ENCODE measurements at places on chromosomes 5 and 9.

DNA sequence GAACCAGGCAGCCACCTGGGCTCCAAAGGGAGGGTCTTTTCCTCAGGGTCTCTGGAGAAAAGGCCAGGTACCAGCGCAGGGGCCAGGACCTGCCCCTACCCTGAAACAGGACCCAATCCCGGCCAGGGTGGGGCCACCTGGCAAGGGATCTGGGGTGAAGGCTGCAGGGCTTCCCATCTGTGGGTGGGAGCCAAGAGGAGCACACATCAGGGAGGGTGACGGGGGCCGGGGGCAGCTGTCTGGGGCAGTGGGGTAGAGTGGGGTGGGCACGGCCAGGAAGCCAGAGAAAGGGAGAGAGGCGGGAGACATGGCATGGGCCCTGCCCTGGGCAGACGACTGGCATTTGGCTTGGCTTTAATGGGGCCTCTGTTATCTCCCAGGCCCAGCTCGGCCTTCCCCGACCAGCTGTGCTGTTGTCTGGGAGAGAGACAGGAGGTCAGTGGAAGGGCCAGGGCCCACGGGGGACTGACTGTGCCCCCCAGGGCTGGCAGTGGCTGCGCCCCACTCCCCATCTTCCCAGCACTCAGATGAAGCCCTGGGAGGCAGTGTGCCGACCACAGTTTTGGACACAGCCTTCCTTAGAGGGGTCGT, 57.2 kb upstream of the RNF130 start:
- no peak for DNase-seq

DNA sequence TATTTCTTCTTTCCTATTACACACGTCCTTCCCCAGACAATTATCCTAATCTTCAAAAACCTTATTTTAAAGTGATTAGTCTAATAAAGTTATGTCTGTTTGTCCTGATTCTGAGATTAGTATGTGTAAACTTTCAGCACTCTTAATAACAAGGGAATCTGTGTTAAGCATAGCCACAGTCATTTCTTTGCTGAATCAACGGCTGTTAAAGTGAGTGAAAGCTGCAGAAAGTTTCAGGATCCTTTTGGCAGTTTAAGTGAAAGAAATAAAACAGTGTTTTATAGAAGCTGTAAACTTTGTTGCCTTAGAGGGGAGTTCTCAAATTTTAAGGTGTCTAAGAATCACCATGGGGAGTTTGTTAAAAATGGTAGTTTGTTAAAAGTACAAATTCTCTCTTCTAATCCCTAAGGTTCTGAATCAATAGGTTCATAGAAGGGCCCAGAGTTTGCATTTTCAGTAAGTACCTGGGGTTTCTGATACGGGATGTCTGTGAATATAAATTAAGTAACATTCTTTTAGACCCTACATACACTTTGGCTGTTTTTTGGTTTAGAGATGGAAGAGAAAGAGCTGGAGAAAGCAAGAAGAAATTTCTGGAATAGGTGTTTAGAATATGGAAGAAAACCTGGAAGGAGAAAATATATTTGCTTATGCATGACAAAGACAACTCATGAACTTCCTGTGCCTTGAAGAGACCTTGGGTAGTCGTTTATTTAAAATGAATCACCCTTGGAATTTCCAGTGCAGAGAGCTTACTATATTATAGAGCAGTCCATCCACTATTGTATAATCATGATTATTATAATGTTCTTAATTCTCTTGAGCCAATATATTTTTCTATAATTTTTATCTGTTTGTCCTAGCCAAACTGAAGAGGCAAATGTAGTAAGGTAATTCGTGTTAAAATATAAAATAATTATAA, 45.7 kb downstream of the SCAMP1 start:
- peak; percentile 85 for DNase-seq

DNA sequence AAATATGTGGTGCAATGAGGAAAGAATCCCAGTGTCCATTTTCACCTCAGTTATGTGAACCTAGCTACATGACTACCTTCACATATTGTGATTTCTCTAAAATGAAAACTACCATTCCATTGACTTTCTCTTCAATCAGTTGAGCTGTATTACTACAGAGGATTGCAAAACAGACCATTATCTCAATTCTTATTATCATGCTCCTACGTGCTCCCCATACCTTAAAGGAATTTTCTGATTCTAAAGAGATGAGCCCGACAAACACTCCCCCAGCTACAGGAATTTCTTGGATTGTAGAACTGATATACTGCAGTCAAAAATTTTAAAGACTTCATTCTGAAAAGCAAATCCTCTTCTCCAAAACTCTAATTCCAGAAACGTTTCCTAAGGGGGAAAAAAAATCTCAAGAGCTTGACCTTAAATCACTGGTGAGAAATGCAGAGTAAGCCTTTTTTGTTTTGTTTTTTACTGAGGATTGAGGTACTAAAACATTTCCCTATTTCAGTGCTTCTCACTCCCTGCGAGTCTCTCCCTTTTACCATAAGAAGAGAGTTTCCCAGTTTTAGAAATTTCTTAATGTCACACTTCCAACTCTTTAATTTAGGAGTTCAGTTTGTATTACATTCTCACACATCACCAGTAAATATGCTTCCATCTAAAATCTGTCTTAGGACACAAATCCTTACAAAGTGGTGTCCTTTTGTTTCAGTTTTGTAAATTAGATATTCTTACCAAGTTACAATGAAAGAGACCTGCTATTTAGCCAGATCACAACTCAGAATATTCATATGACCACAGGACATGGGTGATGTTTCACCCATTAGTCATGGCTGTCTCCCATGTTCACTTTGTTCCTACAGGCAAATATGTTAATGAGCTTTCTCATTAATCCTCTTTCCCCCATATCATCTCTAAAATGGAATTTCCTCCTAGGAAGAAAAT, 203.8 kb downstream of the TSSK1B start:
- peak; percentile 72 for DNase-seq

DNA sequence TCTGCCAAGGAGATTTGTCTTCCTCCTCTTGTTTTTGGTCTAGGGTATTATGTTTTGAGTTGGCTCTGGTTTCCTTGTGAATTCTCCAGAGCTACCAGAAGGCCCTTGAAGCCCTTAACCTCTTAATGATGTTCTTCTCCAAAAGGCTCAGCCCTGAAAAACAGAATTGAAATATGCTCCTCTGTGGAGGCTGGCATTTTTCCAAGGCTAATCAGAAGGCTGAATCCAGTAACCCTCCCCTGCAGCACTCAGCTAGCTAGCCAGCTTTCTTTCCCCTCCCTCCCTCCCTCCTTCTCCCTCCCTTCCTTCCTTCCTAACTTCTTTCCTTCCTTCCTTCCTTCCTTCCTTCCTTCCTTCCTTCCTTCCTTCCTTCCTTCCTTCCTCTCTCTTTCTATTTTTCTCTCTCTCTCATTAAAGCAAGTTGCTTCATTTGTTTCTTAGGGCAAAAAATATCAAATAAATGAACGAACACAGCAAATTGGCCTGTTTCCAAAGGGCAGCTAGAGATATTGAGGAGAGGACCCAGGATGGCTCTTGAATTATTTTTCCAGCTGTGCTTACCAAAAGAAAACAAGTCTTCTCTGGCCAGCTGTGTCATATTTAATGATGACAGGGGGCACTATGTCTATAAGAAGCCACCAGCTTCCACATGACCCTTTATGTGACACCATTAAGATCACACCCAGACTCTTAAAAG, 38.7 kb downstream of the JAKMIP2 start:
- DNase-seq = no peak

- DNase-seq = no peak
Measured at GRCh38 chr5:56918054-56918453, 8.7 kb downstream of the SETD9 start.

- DNase-seq = peak; percentile 55
Measured at GRCh38 chr5:92945605-92946097, 635.4 kb downstream of the NR2F1-AS1 start.

DNA sequence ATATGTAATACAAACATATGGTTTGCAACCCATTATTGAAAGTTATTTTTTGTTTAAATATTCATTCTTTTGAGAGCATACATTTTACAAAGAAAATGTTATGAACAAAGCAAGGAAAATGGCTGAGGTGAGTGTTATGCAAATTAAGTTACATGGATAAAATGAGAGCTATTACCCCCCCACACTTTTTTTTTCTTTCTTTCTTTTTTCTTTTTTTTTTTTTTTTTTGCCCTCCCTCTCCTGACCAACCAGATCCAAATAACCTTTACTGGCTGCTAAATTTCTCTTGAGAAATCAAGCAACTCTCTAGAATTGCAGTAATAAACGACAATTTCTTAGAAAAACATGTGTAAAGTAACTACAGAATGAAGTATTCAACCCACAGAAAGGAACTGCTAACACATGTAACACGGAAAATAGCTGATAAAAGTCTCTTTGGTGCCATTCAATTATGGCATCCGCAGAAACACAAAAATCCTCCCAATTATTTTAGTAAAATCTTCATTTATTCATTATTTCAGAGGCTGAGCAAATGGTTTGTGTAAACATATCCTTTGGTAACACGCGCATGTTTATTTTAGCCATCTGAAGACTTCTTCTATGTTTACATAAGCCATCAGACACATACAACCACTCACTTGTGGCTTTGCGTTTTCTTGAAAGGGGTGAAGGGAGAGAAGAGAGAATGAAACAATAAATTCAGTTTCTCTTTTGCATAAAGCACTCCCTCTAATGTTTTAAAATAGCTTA, 216.1 kb downstream of the NFIB start:
- no peak for DNase-seq

DNA sequence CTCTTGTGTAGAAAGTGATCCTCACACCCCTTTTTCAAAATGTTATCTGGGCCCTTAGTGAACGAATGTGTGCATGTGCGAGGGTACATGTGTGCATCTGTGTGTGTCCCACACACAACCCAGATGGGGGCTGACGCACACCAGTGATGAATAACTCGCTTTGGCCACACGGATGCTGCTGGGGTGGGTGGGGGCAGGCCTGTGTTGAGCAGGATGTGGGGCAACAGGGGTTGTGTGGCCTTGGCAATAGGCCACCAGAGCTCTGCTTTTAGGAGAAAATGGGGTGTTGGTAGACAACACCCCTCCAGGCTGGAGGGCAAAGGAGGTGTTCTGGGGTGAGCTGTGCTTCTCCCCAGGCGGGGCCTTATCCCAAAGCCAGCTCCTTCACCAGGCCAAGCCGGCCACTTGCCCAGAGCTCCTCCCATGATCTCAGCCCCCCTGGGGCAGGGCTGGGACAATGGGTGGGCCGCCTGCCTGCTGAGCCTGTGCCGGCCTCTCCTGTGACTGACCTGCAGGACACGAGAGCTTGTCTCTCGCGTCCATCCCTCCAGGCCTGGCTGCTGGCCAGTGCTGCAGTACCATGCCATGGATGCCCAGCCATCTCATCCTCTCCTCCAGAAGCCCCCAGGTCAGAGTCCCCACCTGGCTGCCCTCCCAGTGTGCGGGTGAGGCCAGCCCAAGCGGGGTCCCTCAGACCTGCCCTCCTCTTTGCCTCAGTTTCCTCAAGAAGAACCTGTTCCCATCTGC, 1.7 kb downstream of the DBN1 start:
- no peak for DNase-seq

- DNase-seq = no peak
Measured at GRCh38 chr5:180113660-180114303, 42.2 kb upstream of the RNF130 start.

- DNase-seq = no peak
Measured at GRCh38 chr5:5887833-5888232, 465.4 kb downstream of the ICE1 start.

DNA sequence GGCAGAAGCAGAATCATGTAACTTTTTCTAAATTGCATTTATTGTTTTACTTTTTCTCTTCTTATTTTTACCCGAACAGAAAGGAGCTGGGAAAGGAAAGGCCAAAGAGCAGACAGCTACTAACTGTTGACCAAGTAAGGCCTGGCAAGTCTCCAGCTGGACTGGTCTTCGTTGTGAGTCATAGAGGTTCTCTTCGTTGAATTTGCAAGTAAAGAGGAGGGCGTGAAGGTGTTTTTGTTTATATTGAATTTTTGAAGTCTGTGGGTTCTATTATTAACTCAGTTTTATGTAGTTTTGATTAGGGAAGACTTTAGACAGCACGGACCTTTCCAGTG, 416.5 kb upstream of the CCNH start:
- no peak for DNase-seq

DNA sequence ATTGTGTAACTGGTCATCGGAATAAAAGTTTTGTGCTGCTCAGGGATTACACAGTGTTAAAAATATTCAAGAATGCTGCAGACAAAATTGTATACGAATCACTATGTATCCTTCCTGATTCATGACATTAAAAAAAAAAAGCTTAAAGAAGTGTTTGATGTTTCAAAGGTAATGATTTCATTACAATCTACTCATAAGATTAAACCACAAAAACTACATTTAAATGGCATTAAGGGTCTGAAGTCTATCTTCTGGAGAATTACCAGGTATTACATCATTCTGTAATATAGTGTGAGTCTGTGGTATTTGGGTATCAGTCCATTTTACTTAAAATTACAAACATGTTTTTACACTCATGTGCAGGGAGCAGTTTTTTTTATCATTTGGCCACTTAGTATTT, 324.4 kb downstream of the NDUFS4 start:
- no peak for DNase-seq

Data from kidney tubule cell (primary cell).